Right atrium auricular region (tissue), 2 donors: ENCODE measurements at places on chromosomes 5 and 9. TPM values are rescaled to one million over a fixed set of nuclear protein-coding genes. Genes with fewer than 3 reads are reported as not detected.
A peak's percentile ranks its signal among the peaks of the same experiment; 100 is the strongest.

The ACTBL2 gene
- 0.12 TPM for total RNA-seq

The NIPBL gene
- 32.3 TPM for total RNA-seq

The MTAP gene
- total RNA-seq: 10.3 TPM

The PRUNE2 gene
- total RNA-seq: 15.4 TPM

The LHFPL2 gene
- total RNA-seq: 15.9 TPM

The LCN2 gene
- total RNA-seq: not detected

DNA sequence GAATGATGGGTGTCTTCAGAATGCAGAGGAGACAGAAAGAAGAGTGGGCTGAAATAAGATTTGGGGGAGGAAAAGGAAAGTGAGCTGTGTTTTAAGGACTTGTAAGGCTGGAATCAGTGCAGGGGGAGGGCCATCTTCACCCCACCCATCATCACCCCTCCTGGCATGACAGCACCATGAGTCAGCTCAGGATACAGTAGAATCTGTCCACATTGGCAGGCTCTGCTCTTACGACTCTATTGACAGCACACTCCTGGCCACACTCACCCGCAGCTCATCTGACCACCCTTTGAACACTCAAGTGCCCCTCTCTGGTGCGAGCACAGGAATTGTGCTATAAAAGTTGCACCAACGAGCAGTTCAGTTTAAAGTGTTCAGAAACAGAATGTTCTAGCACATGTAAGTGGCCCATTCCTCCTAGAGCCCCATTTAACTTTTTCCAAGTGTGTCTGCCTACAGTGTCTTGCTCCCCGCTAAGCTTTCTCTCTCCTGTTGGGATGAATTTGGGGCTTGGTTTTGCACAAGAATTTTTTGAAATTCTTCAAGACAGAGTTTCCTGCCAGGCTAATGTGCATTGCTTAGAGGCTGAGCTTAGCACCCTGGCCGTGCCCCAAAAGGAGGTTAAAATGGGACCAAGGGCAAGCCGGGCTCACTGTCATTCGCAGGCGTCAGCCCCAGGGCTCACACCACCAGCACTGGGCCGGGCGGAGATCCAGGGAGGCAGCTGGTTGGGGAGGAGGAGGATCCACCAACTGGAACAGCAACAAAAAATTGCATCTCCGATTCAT, 12.0 kb downstream of the ADRA1B start:
- H3K4me1 ChIP-seq: no peaks in the 10 kb centered on the region
- no peak for DNase-seq

DNA sequence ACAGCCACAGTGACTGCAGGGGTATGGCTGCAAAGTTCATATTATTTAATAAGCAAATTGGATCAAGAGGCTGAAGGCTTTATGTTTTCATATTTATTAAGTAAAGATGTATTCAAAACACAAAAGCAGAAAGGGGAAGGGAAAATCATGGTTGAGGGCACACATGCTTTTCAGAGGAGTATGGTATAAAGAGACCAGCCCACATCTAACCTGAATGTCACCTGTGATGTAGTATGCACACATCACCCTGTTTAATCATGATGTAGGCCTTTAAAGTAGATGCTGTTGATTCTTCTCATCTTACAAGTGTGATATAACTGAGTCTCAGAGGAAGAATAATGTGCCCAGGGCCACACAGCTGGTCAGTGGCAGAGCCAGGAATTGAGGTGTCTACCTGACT, 211.8 kb downstream of the DCP2 start:
- DNase-seq: no peak
- no peak overlapping the region for H3K4me3 ChIP-seq
- H3K36me3 ChIP-seq: no peaks in the 10 kb centered on the region

DNA sequence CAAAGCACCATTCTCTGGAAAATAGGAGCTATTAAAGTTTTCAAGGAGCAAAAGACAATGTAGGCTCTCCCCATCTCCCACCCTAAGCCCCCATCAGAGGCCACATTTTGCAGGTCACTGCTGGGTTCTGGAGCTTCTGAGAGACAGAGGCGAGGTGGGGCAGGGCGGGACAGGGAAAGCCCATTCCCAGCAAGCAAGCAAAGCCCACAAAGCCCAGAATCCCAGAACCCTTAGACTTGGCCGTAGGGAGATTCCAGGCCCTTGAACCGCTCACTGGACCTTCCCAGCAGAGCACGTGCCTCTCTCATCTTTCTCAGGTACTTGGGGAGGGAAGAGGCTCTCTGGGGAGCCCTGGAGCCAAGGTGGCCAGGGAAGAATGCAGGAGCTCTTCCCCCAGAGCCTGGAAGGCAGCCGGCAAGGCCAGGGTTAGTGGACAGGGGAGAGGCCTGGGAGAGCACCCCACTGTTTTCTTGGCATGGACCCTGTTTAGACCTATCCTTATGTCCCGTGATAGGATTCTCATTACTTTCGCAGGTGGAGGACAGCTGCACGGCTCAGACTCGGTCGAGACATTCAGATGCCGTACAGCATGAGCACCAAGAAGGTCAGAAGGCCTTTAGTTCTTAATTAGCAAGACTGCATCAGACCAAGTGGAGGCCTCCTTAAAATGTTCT, 52.4 kb downstream of the ZNF354C start:
- H3K4me3 ChIP-seq: no peak overlapping the region
- H3K4me1 ChIP-seq: no peaks in the 10 kb centered on the region
- H3K27me3 ChIP-seq: no peaks in the 10 kb centered on the region
- DNase-seq: peak; percentile 7

GRCh38 chr5:157607371-157608161, 32.0 kb upstream of the ADAM19 start:
- H3K4me1 ChIP-seq: no peaks in the 10 kb centered on the region
- no peak overlapping the region for H3K4me3 ChIP-seq
- no peak overlapping the region for H3K27ac ChIP-seq

DNA sequence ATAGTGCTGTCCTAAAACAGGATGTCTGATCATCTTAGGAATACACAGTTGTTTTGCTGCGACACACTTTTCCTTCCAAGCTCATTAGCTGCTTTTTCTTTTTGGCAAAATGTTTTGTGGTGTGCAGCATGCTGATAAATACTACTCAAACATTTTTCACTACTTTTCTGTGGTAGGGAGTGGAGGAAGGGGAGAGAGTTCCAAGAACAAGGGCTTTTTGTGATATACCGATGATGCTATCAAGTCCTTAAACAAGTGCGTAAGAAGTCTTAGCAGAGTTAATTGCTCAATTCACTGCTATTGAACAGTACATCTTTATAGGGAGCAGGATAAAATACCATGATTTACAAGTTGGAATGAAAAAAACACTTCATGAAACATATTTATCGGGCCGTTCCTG, 23.6 kb upstream of the TEK start:
- H3K4me3 ChIP-seq: no peak overlapping the region
- no peak for DNase-seq
- H3K4me1 ChIP-seq: no peaks in the 10 kb centered on the region
- H3K27ac ChIP-seq: no peak overlapping the region

- peaks cover 16% of the 10 kb centered on the region for H3K4me1 ChIP-seq
- DNase-seq: no peak
- H3K27me3 ChIP-seq: no peaks in the 10 kb centered on the region
- no peak overlapping the region for H3K27ac ChIP-seq
- no peak overlapping the region for H3K4me3 ChIP-seq
- no peaks in the 10 kb centered on the region for H3K36me3 ChIP-seq
Measured at GRCh38 chr9:91915524-91916263, 34.3 kb downstream of the ROR2 start.

DNA sequence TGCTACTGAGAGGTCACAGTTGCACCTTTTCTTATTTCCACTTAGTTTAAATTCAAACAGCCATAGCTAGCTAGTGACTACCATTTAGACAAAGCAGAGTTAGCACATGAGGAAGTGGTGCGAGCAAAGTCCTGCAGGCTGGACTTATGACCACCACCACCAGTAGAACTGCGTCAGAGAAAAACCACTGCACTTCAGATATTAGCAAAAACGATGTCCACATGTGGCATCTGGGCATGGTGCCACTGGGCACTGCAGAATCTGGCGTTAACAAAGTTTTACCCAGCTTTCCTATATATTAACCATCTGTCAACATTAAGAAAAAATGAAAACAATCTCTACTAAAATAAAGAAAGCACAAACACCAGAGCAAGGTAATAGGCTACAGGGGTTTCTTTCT, 80.1 kb downstream of the SPTLC1 start:
- peaks cover 54% of the 10 kb centered on the region for H3K36me3 ChIP-seq
- no peak overlapping the region for H3K4me3 ChIP-seq
- H3K27ac ChIP-seq: no peak overlapping the region
- no peak for DNase-seq
- no peaks in the 10 kb centered on the region for H3K4me1 ChIP-seq

- H3K4me3 ChIP-seq: peak overlapping the region; percentile 26
- no peaks in the 10 kb centered on the region for H3K27me3 ChIP-seq
- peak overlapping the region; percentile 86 for H3K27ac ChIP-seq
- H3K36me3 ChIP-seq: no peaks in the 10 kb centered on the region
Measured at GRCh38 chr9:89661956-89662717, 57.3 kb downstream of the GADD45G start.

DNA sequence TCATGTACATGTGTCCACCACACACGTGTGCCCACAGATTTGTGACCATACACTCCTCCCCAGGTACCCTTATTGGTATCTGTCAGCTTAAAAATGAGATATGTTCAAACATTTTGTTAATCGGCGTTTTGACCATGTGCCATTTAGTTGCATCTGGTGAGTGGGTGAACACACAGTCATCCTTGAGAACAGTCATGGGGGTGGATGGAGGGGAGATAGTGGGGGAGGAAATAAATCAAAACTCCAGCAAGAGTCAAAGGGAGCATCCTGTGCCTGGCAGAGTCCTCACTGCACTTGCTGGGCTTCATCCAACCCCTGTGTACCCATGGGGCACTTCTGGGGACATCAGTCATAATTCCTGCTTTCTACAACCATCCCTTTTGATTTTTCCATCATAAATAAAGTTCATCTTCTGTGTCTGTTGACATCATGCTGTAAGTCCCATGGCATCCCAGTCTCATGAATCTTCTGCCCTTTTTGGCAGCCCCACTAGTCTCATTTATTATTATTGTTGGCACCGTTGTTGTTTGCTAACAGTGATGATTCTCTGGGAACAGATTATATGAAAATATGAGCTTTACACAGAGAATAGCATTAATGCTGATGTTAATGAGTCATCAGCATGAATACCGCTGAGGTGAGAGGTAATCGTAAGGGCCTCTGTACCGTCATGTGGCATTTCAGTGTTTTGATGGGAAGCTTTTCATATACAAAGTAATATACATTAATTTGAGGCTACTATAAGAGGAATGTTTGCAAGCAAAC, 24.4 kb upstream of the CLK4 start:
- H3K36me3 ChIP-seq: no peaks in the 10 kb centered on the region
- H3K27ac ChIP-seq: no peak overlapping the region
- no peak for DNase-seq
- no peaks in the 10 kb centered on the region for H3K4me1 ChIP-seq
- no peaks in the 10 kb centered on the region for H3K27me3 ChIP-seq
- H3K4me3 ChIP-seq: no peak overlapping the region

GRCh38 chr9:16429671-16430070, 440.8 kb downstream of the BNC2 start:
- H3K27me3 ChIP-seq: no peaks in the 10 kb centered on the region
- no peak for DNase-seq
- H3K36me3 ChIP-seq: no peaks in the 10 kb centered on the region

GRCh38 chr9:4704129-4704528, 24.8 kb downstream of the CDC37L1 start:
- no peaks in the 10 kb centered on the region for H3K27me3 ChIP-seq
- H3K4me1 ChIP-seq: no peaks in the 10 kb centered on the region
- no peak overlapping the region for H3K27ac ChIP-seq
- DNase-seq: no peak
- H3K36me3 ChIP-seq: peaks cover 59% of the 10 kb centered on the region
- no peak overlapping the region for H3K4me3 ChIP-seq

DNA sequence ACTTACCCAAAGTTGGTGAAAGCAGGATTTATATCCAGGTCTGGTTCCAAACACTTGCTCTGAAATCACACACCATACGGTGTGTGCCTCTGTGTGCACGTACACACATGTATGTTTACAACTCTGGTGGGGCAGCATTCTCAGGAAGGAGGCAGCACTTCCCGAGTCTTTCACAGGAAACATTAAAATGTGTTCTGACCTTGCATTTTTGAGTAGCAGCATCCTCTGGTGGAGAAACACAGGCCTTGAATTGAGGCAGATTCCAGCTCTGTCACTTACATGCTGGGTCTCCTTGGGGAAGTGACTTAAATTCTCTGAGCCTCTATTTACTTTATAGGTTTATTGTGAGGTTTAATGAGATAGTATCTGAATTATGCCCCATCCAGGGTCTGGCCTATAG, 126.4 kb downstream of the RGS3 start:
- peaks cover 8% of the 10 kb centered on the region for H3K36me3 ChIP-seq
- H3K27ac ChIP-seq: peak overlapping the region; percentile 52
- no peaks in the 10 kb centered on the region for H3K27me3 ChIP-seq
- peaks cover 82% of the 10 kb centered on the region for H3K4me1 ChIP-seq
- H3K4me3 ChIP-seq: no peak overlapping the region
- DNase-seq: no peak
